OCI-M1 (cell line): ENCODE measurements at places on chromosomes 4 and X.

DNA sequence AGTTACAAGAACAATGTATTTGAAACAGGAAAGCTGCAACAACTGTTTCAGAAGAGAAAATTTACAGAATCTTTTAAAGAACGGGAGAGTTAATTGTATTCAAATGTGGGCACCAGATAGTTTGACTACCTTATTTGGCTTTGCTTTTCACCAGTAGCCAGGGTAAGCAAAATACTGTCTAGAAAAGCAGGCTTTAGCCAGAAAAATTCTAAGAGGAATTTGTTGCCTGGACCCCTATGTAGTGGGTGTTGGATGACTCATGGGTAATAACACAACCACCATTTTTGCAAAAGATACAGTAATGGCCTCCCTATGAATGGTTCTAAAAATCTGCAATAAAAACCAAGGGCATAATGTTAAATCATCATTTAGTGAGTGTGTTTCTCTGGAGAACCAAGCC is 233.4 kb upstream of the ANXA3 start:
- DNase-seq = no peak

GRCh38 chr4:138909587-138909986 is 106.0 kb upstream of the NOCT start:
- DNase-seq = no peak

- no peak for DNase-seq
Observed at GRCh38 chr4:102326951-102327350, 18.3 kb downstream of the SLC39A8 start.

DNA sequence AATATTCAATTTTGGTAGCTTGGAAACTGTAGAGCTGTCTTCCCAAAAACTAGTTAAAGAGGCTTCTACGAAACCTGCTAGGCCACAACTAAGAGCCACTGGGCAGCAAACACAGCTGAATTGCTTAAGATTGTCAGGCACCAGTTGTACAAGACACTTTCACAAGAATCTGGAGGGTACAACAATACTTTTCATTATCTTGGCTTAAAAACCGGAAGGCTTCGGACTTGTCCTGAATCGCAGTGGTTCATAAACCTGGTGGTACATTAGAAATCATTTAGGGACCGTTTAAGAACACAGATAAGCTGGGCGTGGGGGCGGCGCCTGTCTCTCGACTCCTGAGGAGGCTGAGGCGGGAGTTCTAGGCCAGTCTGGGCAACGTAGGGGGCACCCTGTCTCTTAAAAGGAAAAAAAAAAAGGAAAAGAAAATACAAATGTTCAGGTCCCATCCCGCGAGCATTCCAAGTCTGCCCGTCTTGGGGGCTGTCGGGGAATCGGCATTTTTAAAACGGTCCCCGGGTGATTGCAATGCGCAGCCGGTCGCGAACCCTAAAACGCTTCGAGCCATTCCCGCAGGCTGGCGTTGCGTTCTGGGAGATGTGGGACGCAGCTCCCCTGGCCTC is 763 bp downstream of the PYURF start:
- DNase-seq = peak; percentile 85

DNA sequence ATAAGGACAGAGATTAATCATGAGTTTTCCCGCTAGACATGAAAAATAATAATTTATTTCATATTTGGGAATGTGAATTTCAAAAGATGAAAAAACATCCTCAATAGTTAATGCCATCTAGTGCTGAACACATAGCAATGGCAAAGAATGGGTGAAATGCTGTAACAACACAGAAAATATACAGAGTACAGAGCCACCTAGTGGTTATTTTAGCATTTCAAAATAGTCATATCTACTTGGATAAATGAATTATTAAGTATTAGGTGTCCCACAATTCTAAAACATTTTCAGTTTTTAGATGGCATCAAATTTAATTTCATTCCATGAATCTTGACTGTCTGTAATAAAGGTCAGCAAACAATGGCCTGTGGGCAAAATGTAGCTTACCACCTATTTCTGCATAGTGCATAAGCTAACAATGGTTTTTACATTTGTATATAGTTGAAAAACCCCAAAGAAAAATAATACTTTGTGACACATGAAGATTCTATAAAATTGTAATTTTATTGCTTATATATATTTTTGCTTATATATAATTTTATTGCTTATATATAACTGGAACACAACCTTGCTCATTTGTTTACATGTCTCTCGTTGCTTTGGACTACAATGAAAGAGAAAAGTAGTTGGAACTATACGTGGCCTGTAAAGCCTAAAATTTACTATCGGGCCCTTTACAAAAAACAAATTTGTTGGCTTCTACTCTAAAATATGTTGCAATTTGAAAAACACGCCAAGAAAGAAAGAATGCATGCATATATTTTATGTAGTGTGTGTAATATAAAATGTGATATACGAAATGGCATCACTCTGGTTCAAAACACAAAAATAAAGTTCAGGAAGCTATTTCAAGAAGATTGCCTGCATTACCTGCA is 99.1 kb upstream of the FAM47C start:
- DNase-seq = peak; percentile 57

DNA sequence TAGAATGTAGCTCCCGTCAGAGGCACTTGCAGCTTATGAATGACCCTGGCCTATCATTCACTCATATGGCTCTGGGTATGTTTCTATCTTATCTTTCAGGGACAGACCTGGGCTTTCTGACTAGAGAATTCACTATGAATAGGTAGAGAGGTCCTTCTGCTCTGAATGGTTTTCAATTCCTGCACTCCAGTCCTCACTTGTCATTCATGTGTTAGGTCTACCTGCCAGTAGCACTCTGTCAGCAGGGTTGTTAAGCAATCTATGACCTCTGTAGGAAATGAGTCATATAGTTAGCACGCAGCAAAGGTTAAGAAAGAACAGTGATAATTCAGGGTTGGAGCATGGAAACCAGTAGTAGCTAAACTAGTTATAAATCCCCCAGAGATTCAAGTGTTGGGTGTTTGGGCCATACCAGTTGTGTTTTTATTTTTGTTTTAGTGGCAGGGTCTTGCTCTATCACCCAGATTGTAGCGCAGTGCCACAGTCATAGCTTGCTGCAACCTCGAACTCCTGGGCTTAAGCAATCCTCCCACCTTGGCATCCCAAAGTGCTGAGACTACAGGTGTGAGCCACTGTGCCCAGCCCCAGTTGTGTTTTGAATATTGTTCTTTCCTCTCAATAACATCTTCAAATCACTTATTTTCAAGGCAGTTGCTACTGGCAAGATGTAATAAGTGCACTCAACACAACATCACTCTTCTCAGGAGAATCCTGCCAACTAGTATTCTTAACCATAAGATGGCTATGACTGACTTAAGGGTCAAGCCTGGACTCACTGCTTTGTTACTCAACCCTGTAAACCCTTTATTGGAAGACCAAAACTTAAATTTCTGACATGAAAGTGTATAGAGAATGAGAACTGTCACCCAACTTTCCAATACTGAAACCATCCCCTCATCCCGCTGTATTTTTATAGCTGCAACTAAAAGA is 25.1 kb downstream of the ARL13A start:
- peak; percentile 41 for DNase-seq

DNA sequence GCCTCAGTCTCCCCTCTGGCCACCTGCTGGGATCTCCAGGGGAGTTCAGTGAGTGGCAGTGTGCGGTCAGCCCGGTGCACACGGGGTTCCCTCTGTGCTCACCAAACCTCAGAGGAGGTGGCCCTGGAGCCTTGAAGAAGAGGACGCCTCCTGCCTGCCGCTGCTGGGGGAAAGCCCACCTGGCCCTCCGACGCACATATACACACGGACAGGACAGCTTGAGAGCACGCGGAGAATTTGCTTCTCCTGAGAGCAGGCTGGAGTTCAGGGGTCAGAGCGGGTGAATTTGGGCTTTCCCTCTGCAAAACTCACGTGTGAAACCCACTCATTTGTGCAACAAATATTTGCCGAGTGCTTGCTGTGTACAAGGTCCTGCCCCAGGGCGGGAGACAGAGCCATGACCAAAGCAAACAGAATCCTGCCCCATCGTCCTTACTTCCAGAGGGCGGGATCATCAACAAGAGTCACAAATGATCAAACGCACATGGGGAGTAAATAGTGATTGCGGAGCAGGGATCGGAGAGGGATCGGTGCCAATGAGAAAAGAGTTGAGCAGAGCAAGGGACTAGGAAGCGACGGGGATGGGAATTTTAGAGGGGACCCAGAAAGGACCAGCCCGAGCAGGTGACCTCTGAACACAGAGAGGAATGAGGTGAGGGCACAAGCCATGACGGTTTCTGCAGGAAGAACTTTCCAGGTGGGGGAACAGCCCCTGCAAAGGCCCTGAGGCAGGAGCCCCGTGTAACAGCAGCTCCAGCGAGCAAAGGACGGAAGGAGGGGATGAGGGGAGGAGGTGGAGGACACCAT is 17.6 kb downstream of the BLOC1S4 start:
- DNase-seq = no peak

GRCh38 chrX:68721991-68722860 is 74.8 kb downstream of the STARD8 start:
- DNase-seq = no peak

- DNase-seq = no peak
Observed at GRCh38 chr4:40992472-40993295, 221.7 kb downstream of the APBB2 start.

GRCh38 chr4:3114377-3114776 is 39.9 kb downstream of the HTT start:
- DNase-seq = no peak

GRCh38 chr4:109969919-109970318 is 57.2 kb downstream of the EGF start:
- DNase-seq = no peak

DNA sequence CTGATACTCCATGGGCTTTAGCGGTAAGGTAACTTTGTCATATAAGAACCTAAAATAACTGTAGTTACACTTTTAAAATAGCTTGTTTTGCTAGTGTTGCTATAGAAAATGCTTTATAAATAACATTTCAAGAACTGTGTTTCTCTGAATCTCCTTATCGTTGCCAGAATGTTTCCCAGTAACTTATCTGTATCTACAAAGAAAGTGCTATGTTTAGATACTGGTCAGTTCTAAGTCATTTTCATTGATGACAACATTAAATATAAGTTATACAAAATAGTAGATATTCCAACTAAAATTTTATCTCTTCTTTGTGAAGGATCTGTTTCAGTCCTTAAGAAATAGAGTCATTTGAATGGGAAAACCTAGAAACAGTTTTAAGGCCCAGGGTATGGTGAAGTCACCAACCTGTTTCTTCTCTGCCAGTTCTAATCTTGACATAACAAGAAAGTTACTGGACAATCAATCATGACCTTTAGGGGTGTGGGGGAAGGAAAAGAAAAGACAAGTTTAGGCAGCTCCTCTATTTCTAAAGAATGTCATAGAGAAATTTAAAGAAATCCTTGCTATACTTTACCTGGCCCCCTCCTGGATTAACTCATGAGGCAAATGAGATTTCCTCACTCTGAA is 425.9 kb downstream of the RPA4 start:
- peak; percentile 71 for DNase-seq

- DNase-seq = no peak
Observed at GRCh38 chrX:13741695-13742094, 7.1 kb downstream of the OFD1 start.

GRCh38 chr4:93334003-93334402 is 494.6 kb upstream of the ATOH1 start:
- no peak for DNase-seq

GRCh38 chr4:79209822-79210635 is 115.8 kb downstream of the NAA11 start:
- peak; percentile 99 for DNase-seq

- peak; percentile 10 for DNase-seq
Observed at GRCh38 chrX:30812326-30812725, 76.7 kb downstream of the TAB3 start.

DNA sequence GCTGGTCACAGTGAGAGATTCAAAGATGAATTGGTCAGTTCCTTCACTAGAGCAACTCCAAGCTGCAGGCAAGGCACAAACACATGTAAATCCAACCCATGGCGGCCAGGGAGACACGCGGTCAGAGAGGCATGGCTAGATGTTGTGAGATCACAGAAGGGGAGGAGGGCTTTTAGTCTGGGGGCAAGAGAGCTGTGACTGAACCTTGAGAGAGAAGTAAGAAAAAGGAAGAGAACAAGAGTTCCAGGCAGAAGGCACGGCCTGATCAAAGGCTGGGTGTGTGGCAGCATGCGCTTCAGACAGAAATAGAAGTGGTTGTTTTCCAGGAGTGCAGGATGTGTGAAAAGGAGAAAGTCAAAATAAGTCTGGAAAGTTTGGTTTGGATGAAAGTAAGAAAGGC is 15.9 kb downstream of the CCDC149 start:
- DNase-seq = no peak

DNA sequence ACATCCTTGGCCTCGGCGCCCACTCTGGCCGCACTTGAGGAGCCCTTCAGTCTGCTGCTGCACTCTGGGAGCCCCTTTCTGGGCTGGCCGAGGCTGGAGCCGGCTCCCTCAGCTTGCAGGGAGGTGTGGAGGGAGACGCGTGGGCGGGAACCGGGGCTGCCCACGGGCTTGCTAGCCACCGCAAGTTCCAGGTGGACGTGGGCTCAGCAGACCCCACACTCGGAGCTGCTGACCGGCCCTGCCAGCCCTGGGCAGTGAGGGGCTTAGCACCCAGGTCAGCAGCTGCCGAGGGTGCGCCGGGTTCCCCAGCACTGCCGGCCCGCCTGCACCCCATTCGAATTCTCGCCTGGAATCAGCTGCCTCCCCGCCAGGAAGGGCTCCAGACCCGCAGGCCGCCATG is 1892.3 kb upstream of the PCDH7 start:
- no peak for DNase-seq

- DNase-seq = no peak
Observed at GRCh38 chrX:154460326-154460725, 2.2 kb downstream of the PLXNA3 start.

DNA sequence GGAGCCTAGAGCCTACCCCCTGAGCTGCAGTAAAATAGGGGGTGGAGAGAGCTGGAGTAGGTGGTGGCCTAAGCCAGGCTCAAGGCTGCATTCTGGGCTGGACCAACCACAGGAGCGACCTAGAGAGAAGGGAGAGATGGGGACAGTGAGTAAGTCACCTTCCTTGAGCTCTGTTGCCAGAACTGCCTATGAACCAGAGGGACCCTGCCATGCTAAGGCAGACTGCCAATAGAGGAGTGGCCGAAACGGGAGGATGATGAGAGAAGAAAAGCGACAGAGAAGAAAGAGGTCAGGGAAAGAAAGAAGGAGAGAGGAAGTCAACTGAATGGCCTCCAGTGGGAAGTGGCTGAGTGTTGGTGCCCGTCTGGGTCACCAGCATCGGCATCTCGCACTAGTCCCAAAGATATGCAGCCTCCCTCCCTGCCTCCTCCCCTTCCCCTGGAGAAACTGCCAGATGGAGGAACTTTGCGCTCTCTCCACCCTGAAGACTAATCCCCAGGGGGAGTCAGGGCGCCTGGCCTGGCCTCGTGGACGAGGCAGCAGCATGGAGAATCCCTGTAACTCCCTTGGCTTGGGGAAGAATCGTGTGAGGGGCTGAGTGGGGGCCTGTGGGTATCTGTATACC is 28.8 kb downstream of the ELF4 start:
- no peak for DNase-seq

GRCh38 chr4:159162576-159162975 is 59.7 kb downstream of the RAPGEF2 start:
- no peak for DNase-seq
